ENCODE measurements at places on chromosomes 2 and 18. TPM values are rescaled to one million over a fixed set of nuclear protein-coding genes. Genes with fewer than 3 reads are reported as not detected.

DNA sequence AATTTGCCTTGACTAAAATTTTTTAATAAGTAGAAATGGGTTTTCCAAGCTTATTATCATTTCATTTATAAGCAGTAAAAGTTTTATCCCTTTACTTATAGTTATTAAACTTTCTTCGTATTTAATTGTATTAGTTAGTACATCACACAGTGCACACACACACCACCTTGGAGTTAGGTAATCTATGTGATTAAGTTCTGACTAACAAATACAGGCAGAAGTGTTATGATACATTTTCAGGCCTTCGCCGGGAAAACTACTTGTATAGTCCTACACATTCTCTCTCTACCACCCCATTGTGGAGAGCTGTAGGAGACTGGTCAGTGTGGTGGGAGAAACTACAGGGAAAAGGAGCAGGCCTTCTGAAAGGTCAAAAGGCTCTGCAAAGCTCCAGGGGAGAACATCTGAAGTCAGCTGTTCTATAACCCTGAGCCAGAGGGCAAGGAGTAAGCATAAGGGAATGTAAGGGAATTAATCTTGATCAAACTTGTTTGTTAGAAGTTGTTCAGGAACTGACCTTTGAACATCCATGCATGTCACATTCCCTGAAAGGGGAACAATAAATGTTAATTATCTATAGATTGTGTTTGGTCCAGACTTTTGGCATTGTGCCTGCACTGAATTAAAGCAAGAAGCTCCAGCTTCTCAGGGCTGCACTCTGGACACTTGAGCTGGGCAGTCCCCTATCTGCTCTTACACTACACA is 231.7 kb downstream of the FSIP2 start:
- no peak overlapping the region for H3K27ac ChIP-seq
- H3K4me3 ChIP-seq = no peak overlapping the region
- H3K4me1 ChIP-seq = no peaks in the 10 kb centered on the region
- DNase-seq = no peak

DNA sequence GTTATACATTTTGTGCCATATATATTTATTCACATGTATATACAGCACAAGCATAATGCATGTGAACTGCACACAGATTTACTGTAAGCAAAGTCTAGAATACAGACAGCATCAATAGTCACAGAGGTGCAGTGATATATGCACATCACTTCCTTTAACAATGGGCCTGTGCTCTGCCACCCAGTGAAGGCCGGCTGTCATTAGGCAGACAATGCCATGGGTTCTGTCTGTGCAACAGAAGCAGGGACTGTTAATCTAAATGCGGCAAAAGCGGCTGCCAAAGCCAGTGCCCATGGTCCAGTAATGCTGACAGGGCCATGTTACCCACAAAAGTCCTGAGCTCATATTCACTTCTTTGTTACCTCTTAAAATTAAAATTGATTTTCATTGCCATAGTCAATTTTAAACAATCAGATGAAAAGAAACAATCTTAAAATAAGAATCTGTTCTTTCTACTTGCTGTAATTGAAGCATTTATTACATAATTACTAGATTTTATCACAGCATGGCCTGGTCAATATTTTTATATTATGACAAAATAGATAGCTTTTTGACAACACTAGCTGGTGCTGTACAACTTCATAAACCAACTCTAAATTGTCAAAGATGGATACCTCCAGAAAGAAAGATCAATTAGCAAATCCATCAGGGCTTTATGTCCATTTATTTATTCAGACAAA is 232.0 kb downstream of the STK39 start:
- H3K27me3 ChIP-seq = no peaks in the 10 kb centered on the region
- H3K4me3 ChIP-seq = no peak overlapping the region
- no peaks in the 10 kb centered on the region for H3K4me1 ChIP-seq
- no peak overlapping the region for H3K27ac ChIP-seq

GRCh38 chr18:7452331-7452730 is 114.8 kb upstream of the PTPRM start:
- H3K4me3 ChIP-seq = no peak overlapping the region
- DNase-seq = peak; percentile 1
- H3K36me3 ChIP-seq = no peaks in the 10 kb centered on the region
- H3K4me1 ChIP-seq = no peaks in the 10 kb centered on the region

DNA sequence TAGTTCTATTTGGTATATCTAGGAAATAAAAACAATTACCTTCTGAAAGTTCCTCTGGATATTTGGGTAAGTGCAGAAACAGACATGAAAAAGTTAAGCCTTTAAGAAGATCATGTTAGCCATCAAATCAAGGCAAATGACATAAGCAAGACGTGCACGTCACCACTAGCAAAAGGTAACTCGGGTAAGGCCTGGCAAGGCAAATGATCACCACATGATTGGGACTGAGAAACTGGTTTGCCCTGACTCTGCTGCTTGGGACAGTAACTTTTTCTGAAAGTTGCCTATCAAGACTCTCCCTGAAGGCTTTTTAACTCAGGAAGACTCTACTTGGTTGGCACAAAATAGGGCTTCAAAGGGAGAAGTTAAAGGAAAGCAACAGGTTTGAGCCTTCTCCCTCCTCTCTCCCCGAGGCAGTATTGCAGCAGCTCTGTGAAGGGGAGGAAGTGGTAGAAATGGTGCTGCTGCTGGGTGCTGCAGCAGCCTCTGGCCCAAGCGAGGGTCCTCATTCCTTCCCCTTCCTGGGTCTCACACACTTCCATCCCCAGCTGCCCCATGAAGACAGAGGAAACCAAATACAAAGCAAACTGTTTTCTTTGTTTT is 17.1 kb upstream of the TMEM237 start:
- no peak overlapping the region for H3K27ac ChIP-seq
- no peaks in the 10 kb centered on the region for H3K36me3 ChIP-seq
- H3K4me1 ChIP-seq = no peaks in the 10 kb centered on the region
- H3K27me3 ChIP-seq = no peaks in the 10 kb centered on the region

DNA sequence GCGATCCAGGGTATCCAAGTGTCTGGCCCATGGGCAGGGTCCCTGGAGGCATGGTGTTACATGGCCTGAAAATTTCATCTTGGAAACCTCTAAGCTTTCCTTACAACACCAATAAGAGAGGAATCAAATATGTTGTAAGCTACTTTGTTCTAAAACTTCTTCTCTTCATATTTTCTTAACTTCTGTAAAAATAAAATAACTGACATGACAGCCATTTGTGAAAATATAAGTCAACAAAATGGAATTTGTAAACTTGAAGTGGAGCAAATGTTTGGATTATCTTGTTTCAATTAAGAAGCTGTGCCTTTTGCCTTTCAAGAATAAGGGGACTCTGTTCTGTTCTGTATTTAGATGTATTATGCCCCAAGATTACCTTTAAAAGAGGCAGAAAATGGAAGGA is 319.7 kb downstream of the LPIN1 start:
- no peak overlapping the region for H3K27ac ChIP-seq
- no peak overlapping the region for H3K4me3 ChIP-seq
- no peaks in the 10 kb centered on the region for H3K36me3 ChIP-seq
- peaks cover 4% of the 10 kb centered on the region for H3K27me3 ChIP-seq
- no peaks in the 10 kb centered on the region for H3K4me1 ChIP-seq

- no peaks in the 10 kb centered on the region for H3K36me3 ChIP-seq
- H3K4me3 ChIP-seq = no peak overlapping the region
- peak; percentile 38 for DNase-seq
- H3K27ac ChIP-seq = no peak overlapping the region
- no peaks in the 10 kb centered on the region for H3K27me3 ChIP-seq
Measured at GRCh38 chr2:224646242-224646846, 61.2 kb upstream of the CUL3 start.

DNA sequence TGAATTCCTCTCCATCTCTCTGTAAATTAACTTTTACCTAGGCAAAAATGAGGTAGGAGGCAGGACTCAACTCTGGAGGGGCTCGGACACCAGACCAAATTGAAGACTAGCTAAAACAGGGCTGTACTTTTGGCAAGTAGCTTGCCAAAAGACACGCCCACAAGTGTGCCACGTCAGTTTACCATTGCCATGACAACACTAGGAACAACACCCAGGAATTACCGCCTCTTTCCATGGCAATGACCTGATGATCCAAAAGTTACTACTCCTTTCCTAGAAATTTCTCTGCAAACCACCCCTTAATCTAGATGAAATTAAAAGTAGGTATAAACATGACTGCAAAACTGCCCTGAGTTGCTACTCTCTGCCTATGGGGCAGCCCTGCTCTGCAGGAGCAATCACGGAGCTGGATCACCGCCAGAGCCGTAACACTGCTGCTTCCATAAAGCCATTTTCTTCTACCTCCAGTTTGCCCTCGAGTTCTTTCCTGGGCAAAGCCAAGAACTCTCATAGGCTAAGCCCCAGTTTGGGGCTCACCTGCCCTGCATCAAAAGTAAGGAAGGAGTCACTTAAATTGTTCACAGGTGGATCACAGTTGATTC is 66.0 kb upstream of the FAM136A start:
- no peaks in the 10 kb centered on the region for H3K36me3 ChIP-seq
- no peaks in the 10 kb centered on the region for H3K27me3 ChIP-seq
- no peak overlapping the region for H3K4me3 ChIP-seq
- H3K4me1 ChIP-seq = no peaks in the 10 kb centered on the region

- no peaks in the 10 kb centered on the region for H3K27me3 ChIP-seq
- no peak overlapping the region for H3K4me3 ChIP-seq
- no peak for DNase-seq
- H3K27ac ChIP-seq = no peak overlapping the region
- H3K4me1 ChIP-seq = no peaks in the 10 kb centered on the region
- H3K36me3 ChIP-seq = no peaks in the 10 kb centered on the region
Measured at GRCh38 chr2:105072039-105072438, 34.2 kb downstream of the MRPS9 start.

DNA sequence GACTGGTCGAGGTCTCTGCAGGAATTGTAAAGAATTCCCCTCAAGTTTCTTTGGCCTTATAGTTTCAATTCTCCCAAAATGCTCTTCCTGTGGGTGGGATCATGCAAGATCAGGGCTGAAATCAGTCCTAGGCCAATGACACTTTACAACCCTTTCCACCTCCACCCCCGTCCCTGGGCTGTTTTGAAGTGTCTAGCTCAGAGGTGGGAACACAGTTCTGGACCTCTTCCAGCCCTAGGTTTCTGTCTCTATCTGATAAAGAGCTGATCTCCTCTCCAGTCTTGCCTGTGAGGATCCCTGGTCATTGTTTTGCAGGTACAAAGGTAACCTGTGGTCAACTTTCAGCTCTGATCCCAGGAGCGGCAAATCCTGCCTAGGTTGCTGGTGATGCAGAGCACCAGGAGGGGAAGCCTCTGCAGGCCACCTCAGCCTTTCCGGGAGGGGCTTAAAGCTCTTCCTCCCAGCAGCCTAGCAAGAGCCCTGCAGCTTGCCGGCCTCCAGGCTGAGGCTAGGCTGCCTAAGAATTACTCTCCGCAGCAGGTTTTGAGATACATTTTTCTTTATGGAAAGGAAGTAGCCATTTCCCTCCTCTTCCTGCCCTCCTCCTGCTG is 69.8 kb upstream of the WIPF1 start:
- H3K4me3 ChIP-seq = no peak overlapping the region
- DNase-seq = no peak
- no peaks in the 10 kb centered on the region for H3K36me3 ChIP-seq
- H3K27ac ChIP-seq = no peak overlapping the region
- H3K27me3 ChIP-seq = no peaks in the 10 kb centered on the region

DNA sequence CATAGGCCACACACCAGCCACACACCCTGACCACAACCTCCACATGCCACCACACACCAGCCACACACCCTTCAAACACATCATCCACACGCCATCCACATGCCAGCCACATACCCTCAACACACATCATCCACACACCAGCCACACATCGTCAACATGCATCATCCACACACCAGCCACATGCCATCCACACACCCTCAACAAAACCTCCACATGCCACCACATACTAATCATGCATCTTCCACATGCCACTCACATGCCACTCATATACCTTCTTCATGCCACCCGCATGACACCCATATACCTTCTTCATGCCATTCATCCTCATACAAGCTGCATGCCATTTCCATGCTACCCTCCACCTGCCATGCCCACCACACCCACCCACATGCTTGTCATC is 12.4 kb downstream of the TNS1 start:
- H3K36me3 ChIP-seq = no peaks in the 10 kb centered on the region
- no peaks in the 10 kb centered on the region for H3K27me3 ChIP-seq
- DNase-seq = no peak
- peaks cover 10% of the 10 kb centered on the region for H3K4me1 ChIP-seq
- no peak overlapping the region for H3K4me3 ChIP-seq

DNA sequence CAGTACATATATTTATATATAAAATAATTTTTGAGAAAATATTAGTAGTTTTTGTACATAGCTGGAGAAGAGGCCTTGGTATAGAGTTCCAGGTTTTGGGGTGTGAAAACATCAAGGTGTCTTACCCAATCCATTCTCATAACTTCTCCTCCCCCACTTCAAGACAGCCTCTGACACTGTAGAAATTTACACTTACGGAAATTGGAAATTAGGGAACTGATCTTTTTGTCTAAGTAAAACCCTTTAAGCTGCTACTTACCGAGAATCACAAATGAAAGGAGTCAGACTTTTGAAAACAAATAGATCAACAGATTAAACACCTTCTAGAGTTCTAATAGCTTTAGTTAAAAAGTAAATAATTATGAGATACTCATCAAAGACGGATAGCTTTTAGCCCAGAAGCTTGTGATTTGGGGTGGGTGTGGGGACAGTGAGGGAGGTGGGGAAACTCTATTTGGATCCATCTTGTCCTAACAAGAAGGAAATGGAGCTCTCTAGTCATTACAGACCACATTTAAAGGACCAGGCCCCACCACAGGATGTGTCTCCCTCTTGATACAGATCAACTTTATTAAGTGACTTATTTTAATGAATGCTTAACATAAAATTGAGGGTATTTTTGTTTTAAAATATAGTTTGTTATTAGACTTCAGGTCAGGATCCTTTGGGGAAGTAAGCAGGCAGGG is 11.1 kb upstream of the FBXO11 start:
- H3K4me1 ChIP-seq = no peaks in the 10 kb centered on the region
- H3K4me3 ChIP-seq = no peak overlapping the region
- no peak overlapping the region for H3K27ac ChIP-seq
- H3K36me3 ChIP-seq = no peaks in the 10 kb centered on the region
- H3K27me3 ChIP-seq = no peaks in the 10 kb centered on the region

OSR1 gene
- total RNA-seq = 2.6 TPM

SSB gene
- 117 TPM for total RNA-seq

PARD6G gene
- total RNA-seq = 12.8 TPM

SLC5A7 gene
- not detected for total RNA-seq

CDC42EP3 gene
- 38.2 TPM for total RNA-seq

MYOM1 gene
- 0.52 TPM for total RNA-seq

CRYGC gene
- not detected for total RNA-seq

MC5R gene
- not detected for total RNA-seq
